ENCODE measurements at places on chromosomes 7 and 10.

DNA sequence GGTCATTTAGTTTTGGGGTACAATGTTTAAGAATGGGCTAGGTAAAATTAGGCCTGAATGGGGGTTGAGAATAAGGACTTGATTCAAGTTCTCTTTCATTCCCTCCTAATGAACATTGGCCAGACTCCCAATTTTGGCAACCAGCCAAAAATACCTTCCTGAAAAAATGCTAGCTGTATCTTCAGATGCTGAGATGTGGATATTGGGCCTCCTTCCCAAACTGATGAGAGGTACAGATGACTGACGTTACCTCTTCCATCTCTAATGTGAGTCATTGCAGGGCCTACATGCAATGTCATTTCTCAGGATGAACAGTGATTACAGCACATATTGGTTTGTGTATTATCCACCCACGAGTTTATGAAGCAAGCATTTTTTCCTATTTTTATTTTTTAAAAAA, 151.6 kb downstream of the SND1 start:
- DNase-seq, result no peak

GRCh38 chr7:7524121-7524520, 11.6 kb downstream of the COL28A1 start:
- DNase-seq, result no peak

- DNase-seq, result no peak
These were observed 819 bp downstream of the HYCC1 start for GRCh38 chr7:23012908-23013714.

DNA sequence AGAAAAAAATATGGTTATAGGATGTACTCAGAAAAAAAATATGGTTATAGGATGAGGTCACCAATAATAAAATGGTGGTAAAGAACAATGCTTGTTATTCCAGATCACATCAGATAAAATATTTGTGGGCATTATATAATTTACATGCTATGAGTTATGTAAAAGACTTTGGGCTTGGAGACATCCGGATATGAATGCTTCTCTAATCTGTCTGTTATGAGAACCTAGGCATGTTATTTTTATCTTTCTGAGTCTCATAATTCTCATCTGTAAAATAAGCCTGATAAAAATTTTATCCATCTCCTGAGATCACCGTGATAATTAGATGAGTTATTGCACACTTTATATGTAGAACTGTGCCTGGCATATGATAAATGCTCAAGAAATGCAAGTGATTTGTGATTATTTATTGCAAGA, 37.8 kb downstream of the DKK1 start:
- no peak for DNase-seq

- no peak for DNase-seq
These were observed 382.3 kb upstream of the MTPN start for GRCh38 chr7:136359333-136359903.

DNA sequence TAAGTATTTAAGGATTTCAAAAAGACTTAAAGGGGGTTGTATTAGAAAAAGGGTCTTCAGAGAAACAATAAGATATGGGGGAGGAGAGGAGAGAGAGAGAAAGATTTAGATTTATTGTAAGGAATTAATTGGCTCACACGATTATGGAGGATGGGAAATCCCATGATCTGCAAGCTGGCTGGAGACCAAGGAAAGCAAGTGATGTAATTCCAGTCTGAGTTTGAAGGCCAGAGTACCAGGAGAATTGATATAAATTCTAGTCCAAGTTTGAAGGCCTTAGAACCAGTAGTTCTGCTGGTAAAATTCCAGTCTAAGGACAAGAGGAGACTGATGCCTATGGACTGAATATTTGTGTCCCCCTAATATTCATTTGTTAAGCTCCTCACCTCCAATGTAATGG, 20.6 kb upstream of the SLC13A1 start:
- DNase-seq, result no peak

GRCh38 chr10:128115356-128115755, 10.9 kb downstream of the MKI67 start:
- no peak for DNase-seq

DNA sequence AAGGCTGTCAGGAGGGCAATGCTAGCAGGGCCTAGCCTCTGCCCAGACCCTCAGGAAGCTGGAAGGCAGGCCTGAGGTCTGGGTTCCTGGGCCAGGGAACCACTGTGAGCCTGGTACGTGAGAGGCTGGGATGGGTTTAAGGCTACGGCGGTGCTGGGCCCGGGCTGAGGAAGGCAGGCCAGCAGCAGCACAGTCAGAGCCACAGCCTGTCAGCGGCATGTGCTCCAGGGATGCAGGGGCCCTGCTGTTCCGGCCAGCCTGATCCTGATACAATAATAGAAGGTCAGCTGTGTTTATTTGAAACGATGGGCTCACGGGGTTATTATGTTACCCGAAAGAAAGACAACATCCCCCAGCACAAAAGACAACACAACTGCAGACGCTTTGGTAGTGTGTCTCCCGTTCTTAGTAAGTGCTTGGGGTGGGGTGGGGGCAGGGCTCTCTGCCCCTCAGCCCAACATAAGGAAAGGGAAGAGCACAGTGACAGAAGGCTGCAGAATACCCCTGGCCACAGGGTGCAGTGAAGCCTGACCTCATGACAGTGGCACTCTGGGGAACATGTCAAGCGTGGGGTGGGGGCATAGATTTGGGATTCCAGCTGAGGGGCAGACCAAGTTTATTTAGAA, 95.0 kb downstream of the COL13A1 start:
- no peak for DNase-seq

DNA sequence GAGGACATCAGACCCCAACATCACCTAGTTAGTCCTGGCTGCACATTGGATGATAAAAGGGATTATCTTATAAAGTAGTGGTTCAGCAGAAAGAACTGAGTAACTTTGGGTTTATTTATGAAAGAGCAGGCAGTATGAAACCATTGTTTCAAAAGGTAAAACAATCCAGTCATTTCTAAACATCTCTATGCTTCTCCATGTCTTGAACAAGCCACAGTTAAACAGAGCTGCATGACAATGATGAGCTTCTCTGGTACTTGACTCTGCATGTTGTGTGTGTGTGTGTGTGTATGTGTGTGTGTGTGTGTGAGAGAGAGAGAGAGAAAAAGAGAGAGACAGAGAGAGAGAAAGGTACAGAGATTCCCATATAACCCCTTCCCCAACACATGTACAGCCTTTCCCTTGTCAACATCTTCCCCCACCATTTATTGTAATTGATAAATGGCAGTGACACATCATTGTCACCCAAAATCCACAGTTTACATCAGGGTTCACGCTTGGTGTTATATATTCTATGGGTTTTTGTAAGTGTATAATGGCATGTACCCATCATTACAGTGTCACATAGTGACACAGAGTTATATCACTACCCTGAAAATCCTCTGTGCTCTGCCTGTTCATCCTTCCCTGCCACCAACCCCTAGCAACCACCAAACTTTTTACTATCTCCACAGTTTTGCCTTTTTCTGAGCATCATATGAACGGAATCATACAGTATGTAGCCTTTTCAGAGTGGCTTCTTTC, 32.8 kb upstream of the SLC18A3 start:
- DNase-seq, result no peak

DNA sequence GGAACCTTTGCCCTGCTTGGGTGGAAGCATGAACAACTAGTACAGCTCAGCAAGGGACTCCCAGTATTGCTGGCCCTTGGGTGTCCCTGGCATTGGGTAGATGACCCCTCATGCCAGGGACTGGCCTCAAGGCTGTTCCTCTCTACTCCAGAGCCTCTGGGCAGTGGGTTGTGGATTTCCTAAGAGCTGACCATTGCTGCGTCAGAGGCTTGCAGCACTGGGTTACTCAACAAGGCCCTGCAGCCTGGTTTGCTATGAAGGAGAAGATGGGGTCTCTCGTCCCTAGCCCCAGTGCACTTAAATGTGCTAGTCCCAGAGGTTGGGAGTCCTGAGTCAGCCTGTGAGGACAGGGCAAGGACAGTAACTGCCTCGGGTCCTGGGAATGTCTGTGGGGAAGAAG, 2.5 kb downstream of the VSIR start:
- no peak for DNase-seq

- no peak for DNase-seq
These were observed 21.5 kb upstream of the TARP start for GRCh38 chr7:38294926-38295325.
